Omental fat pad (tissue), 4 donors: ENCODE measurements at places on chromosomes 7 and 10.

- no peak for DNase-seq
These were observed 78.9 kb downstream of the GPR37 start for GRCh38 chr7:124686543-124687171.

- DNase-seq, result no peak
These were observed 22.1 kb downstream of the GNA12 start for GRCh38 chr7:2821842-2822507.

DNA sequence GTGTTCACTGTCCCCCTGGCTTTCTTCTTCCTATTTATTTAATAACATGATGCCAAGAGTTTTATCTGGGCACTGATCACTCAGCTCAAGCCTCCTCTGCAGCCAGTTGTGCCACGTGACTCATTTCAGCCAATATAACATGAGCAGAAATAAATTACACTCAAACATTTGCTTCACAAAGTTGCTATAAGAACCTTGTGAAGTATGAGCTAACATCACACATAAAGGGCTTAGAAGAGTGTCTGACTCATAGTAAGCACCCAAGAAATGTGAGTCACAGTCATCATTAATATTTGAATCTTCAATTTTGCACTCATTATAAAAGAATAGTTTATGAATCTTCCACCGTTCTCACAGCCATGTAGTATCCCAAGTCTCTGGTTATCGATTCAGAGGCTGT is 414.6 kb upstream of the NPVF start:
- DNase-seq, result no peak

DNA sequence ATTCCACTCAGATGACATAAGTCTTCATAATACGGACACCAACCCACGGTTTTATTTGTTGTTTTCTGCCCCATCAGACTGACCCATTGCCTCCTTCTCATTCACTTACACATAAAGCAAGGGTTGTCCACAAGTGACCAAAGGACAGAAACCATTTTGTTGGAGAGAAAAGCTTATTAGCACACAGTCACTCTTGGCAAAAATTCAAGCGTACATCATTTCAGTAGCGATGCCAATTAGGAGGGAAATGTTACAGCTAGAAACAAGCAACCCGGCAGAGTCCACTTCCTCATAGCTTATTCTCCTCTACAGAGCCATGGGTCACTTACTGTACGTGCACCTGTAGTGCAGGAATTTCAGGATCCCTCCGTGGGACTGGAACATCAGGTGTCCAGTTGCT is 23.0 kb downstream of the ABLIM1 start:
- no peak for DNase-seq

- no peak for DNase-seq
These were observed 240.7 kb downstream of the TSPAN12 start for GRCh38 chr7:120617275-120617674.

GRCh38 chr10:48678041-48678440 is 6.6 kb upstream of the WDFY4 start:
- no peak for DNase-seq

- no peak for DNase-seq
These were observed 99.1 kb downstream of the GRID1 start for GRCh38 chr10:86267286-86268195.

GRCh38 chr7:608954-609353 is 89.3 kb upstream of the PDGFA start:
- DNase-seq, result no peak

GRCh38 chr10:16857419-16857818 is 40.2 kb upstream of the RSU1 start:
- no peak for DNase-seq

DNA sequence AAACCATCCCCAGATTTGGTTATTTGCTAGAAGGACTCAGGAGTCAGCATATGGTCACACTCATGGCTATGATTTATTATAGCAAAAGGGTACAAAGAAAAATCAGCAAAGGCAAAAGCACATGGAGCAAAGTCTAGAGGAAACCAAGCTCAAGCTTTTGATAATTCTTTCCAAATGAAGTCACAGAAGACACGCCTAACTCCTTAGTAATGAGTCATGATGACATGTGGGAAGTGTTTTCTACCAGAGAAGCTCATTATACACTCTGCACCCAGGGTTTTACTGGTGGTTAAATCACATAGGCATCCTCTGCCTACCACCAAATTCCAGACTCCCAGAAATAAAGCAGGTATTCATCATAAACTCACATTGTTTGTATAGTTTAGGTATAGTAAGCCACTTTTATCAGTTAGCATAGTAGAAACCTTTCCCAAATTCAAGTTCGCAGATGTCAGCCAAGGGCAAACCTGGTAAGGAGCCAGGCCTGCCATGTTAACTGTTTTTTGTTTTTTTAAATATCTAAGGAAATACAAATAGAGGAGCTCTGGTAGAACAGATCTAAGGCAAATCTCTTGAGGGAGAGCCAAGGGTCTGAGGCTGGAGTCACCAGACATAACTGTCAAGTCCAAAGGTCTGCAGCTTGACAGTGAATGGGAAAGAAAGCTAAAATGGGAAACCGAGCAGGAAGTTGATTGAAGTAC is 15.4 kb upstream of the HIBADH start:
- DNase-seq, result no peak

DNA sequence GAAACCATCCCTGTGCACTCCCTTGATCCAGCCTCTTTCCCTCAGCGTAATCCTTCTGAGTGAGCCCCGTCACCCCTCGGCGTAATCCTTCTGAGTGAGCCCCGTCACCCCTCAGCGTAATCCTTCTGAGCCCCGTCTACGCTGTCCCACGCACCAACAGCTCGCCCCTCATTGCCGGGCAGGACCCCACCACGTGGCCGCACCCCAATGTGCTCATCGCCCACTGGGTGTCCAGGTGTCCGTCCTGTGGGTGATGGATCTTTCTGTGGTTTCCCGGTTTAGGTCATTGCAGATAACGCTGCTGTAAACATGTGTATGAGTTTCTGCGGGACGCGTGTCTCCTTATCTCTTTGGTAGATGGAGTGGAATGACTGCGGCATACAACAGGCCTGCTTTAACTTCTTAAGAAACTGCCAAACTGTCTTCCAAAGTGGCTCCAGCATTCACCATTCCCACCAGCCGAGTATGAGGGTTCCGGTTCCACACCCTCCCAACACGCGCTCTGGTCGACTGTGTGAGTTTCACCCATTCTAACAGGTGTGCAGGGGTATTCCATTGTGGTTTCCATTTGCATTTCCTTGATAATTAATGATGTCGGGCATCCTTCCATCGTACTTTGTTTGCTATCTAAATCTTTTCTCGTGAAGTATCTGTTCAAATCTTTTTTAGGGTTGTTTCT is 42.1 kb upstream of the NKX6-2 start:
- DNase-seq, result no peak

- DNase-seq, result no peak
These were observed 5.3 kb upstream of the KLRG2 start for GRCh38 chr7:139488810-139489209.

GRCh38 chr10:100372415-100373297 is 25.6 kb downstream of the SCD start:
- no peak for DNase-seq

GRCh38 chr7:16193631-16194030 is 227.7 kb downstream of the CRPPA start:
- no peak for DNase-seq
